ENCODE measurements at places on chromosomes 2 and 18. TPM values are rescaled to one million over a fixed set of nuclear protein-coding genes. Genes with fewer than 3 reads are reported as not detected.

Gene LRRC30
- total RNA-seq: not detected

Gene SLC35F5
- 152 TPM for total RNA-seq

Gene PRKCE
- total RNA-seq: 11.8 TPM

Gene RGPD4
- total RNA-seq: not detected

Gene TSPYL6
- not detected for total RNA-seq

Gene PLEKHM3
- total RNA-seq: 10.3 TPM

Gene CNRIP1
- total RNA-seq: 40.1 TPM

Gene ROCK2
- total RNA-seq: 31.6 TPM

Gene MATN3
- total RNA-seq: 0.73 TPM

Gene DCC
- total RNA-seq: not detected

Gene ARHGAP25
- total RNA-seq: not detected

Gene LPIN1
- total RNA-seq: 84.1 TPM

Gene COX5B
- total RNA-seq: 373 TPM

Gene EPAS1
- total RNA-seq: 60.3 TPM

Gene MOCOS
- 8.8 TPM for total RNA-seq

Gene CCDC148
- total RNA-seq: 0.37 TPM

Gene FAM237A
- not detected for total RNA-seq

Gene COLEC12
- 115 TPM for total RNA-seq

Gene SPP2
- not detected for total RNA-seq

Gene ABCB11
- total RNA-seq: not detected

Gene SALL3
- not detected for total RNA-seq

Gene PCARE
- total RNA-seq: not detected

Gene CFAP65
- 0.20 TPM for total RNA-seq

Gene ALPP
- not detected for total RNA-seq

Gene RAB6D
- total RNA-seq: not detected

Gene KLHL29
- 6.2 TPM for total RNA-seq

Gene FHOD3
- total RNA-seq: 1.1 TPM

Gene MYL12A
- total RNA-seq: 352 TPM

Gene PDE11A
- not detected for total RNA-seq

Gene HTR2B
- 2.6 TPM for total RNA-seq

Gene MAT2A
- 127 TPM for total RNA-seq

Gene BARD1
- total RNA-seq: 15.1 TPM

Gene TLX2
- total RNA-seq: under 0.01 TPM

Gene CASP10
- 5.1 TPM for total RNA-seq

Gene WNT6
- total RNA-seq: not detected

Gene MARCHF4
- under 0.01 TPM for total RNA-seq

Gene TUBA3D
- total RNA-seq: not detected

Gene PIEZO2
- not detected for total RNA-seq

Gene CNDP1
- total RNA-seq: not detected

Gene IL1RL2
- total RNA-seq: 2.2 TPM

Gene C2orf81
- total RNA-seq: 0.98 TPM

Gene DYNC1I2
- total RNA-seq: 90.5 TPM

Gene CCL20
- 1.2 TPM for total RNA-seq

Gene GRHL1
- total RNA-seq: 1.1 TPM

Gene MYOM1
- total RNA-seq: under 0.01 TPM

Gene TDRD15
- total RNA-seq: not detected

Gene TFPI
- total RNA-seq: 274 TPM

Gene RIT2
- total RNA-seq: not detected

Gene NOL4
- total RNA-seq: not detected

Gene AP1S3
- total RNA-seq: 1.8 TPM

Gene GLI2
- total RNA-seq: 2.6 TPM

Gene SPRED2
- total RNA-seq: 15.4 TPM

Gene SERPINB12
- total RNA-seq: not detected

Gene LRATD1
- 0.37 TPM for total RNA-seq
